Fibroblast of lung (primary cell): ENCODE measurements at places on chromosomes 7 and 10. TPM values are rescaled to one million over a fixed set of nuclear protein-coding genes. Genes with fewer than 3 reads are reported as not detected.

AEBP1 gene
- 24.1 and 44.4 TPM in 2 replicates for polyA plus RNA-seq

TMEM196 gene
- polyA plus RNA-seq = not detected in 2 replicates

TFEC gene
- 0.05 and 0.08 TPM in 2 replicates for polyA plus RNA-seq

CPN1 gene
- not detected in 2 replicates for polyA plus RNA-seq

CHRM2 gene
- polyA plus RNA-seq = 10.1 and 47.1 TPM in 2 replicates

SLC13A4 gene
- polyA plus RNA-seq = 0.32 and 2.3 TPM in 2 replicates

CSTF2T gene
- 5.9 and 8.3 TPM in 2 replicates for polyA plus RNA-seq

OAT gene
- polyA plus RNA-seq = 195 and 227 TPM in 2 replicates

TEX36 gene
- 0.32 TPM in 1 of 2 replicates, not detected in the other for polyA plus RNA-seq

NRCAM gene
- polyA plus RNA-seq = 1.2 and 2.2 TPM in 2 replicates

LDB3 gene
- polyA plus RNA-seq = 0.20 TPM in 1 of 2 replicates, not detected in the other

SLC35B4 gene
- polyA plus RNA-seq = 20.1 and 23.2 TPM in 2 replicates

ANKRD2 gene
- polyA plus RNA-seq = 0.26 and 0.47 TPM in 2 replicates

ELMO1 gene
- polyA plus RNA-seq = 0.12 TPM in 1 of 2 replicates, not detected in the other

EBLN1 gene
- not detected in 2 replicates for polyA plus RNA-seq

MYOZ1 gene
- 0.12 TPM in 1 of 2 replicates, not detected in the other for polyA plus RNA-seq

TDRD1 gene
- 0.03 and 0.22 TPM in 2 replicates for polyA plus RNA-seq

CNNM1 gene
- polyA plus RNA-seq = 0.20 and 1.0 TPM in 2 replicates
